Fibroblast of skin of scalp (primary cell): ENCODE measurements at places on chromosomes 13 and 19.

GRCh38 chr19:4541114-4541805 lies 1.4 kb upstream of the LRG1 start:
- no peak for DNase-seq

DNA sequence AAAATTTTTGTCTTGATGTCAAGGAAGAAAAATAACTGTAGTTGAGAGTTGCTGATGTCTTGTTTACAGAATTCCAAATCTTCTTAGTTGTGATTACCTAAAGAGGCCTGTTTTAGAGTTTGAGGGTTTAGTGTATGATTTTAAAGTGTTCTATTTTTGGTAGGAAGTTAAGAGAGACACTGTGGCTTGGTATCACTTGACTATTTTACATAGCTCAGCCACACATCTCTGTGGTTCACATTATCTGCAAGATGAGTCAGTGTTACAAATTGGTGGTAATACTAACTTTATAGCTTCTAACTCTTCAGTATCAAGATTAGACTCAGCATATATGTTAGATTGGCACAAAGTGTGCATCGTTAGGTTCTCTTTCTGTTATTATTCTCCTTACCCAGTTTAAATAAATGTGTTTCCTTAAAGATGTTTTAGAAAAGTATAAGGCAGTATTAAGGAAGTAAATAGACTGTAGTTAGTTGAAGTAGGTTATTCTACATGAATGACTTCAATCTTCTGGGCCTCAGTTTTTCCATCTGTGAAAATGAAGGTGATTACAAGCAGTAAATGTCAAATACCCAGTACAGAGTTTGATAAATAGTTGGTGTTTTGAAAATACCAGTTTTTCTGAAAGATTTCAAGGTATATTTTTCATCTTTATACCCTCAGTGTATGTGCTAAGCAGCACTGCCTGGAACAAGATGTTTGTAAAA lies 33.4 kb downstream of the COG6 start:
- DNase-seq = peak; percentile 11

GRCh38 chr13:95814495-95814894 lies 137.6 kb downstream of the DNAJC3 start:
- no peak for DNase-seq

- DNase-seq = peak; percentile 79
Observed at GRCh38 chr13:34025746-34026145, 207.8 kb downstream of the RFC3 start.

- peak; percentile 23 for DNase-seq
Observed at GRCh38 chr19:5691822-5692722, 2.0 kb downstream of the RPL36 start.

GRCh38 chr19:10701955-10702525 lies 801 bp downstream of the QTRT1 start:
- DNase-seq = no peak

- DNase-seq = no peak
Observed at GRCh38 chr19:33274663-33275558, 27.4 kb downstream of the CEBPA start.

- no peak for DNase-seq
Observed at GRCh38 chr13:50701469-50701868, 142.0 kb downstream of the DLEU7 start.

GRCh38 chr13:40777166-40777808 lies 6.3 kb upstream of the MRPS31 start:
- DNase-seq = peak; percentile 43

- DNase-seq = peak; percentile 20
Observed at GRCh38 chr19:4878491-4878968, 11.1 kb upstream of the PLIN3 start.
